ENCODE measurements at places on chromosomes 16 and 17.

DNA sequence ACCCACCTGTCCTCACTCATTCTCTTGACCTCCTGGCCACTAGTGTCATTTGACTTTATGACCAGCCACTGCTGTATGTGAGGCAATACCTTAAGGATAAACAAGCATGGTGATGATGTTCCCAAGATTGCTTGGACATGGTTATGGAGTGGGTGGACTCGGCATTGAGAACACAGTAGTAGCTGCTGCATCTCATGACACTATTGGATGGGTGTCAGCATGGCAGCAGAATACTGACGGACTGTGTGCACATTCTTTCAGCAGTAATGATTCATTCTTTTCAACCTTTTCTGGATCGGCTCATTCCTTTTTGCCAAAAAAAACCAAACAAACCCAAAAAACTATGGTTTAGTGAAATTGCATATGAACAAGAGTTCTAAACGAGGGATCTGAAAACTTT, 13.5 kb downstream of the SPECC1 start:
- DNase-seq: no peak

DNA sequence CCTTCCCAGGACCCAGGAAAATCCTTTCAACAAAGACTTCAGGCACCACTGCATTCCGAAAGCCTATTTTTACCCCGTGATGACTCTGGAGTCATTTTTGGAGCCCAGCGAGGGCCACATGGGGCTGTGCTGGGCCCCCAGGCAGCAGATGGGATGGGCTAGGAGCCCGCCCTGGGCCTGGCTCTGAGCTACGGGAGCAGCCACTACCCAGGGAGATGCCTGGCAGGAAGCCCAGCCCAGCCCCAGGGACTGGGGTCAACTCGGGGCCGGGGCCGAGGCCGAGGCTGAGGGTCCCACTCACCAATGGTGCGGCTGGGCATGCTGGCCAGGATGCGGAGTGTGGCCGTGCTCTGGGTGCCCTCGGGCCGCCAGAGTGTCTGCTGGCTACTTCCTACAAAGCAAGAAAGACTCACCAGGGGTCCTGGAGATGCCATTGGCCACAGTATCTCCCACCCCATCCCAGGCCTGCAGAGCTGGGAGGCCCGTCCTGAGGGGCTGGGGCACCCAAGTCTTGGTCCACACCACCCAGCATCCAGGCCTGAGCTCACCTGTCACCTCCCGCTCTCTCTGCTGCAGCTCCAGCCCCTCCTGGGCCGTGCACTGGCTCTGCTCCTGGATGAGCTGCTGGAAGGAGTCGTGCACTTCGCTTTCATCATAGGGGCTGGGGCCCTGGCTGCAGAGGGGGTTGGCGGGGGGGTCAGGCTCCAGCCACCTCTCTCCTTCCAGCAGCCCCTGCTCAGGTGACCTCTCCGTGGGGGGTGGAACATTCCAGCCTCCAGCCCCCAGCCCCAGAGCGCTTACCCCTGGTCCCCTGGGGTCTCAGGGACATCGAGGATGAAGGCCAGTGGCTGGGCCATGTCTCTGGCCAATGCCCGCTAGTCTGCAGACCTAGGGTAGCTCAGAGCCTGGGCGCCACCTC, 2.3 kb downstream of the TMC6 start:
- DNase-seq: no peak

DNA sequence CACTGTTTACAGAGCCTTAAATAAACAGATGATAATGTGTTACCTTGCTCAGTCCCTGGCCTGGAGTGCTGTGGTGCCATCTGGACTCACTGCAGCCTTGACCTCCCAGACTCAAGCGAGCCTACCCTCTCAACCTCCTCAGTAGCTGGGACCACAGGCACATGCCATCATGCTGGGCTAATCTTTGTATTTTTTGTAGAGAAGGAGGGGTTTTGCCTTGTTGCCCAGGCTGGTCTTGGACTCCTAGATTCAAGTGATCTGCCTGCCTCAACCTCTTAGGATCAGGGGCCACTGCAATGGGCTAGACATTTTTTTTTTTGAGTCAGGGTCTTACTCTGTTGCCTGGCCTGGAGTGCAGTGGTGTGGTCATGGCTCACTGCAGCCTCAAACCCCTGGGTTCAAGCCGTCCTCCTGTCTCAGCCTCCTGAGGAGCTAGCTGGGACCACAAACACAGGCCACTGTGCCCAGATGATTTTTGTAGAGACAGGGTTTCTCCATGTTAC, 5.0 kb upstream of the NAGLU start:
- DNase-seq: no peak

DNA sequence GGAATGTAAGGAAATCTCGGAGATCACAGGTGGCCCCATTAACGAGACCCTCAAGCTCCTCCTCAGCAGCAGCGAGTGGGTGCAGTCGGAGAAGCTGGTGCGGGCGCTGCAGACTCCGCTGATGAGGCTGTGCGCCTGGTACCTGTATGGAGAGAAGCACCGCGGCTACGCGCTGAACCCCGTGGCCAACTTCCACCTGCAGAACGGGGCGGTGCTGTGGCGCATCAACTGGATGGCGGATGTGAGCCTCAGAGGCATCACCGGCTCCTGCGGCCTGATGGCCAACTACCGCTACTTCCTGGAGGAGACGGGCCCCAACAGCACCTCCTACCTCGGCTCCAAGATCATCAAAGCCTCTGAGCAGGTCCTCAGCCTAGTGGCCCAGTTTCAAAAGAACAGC, 16.2 kb downstream of the MLYCD start:
- no peak for DNase-seq

DNA sequence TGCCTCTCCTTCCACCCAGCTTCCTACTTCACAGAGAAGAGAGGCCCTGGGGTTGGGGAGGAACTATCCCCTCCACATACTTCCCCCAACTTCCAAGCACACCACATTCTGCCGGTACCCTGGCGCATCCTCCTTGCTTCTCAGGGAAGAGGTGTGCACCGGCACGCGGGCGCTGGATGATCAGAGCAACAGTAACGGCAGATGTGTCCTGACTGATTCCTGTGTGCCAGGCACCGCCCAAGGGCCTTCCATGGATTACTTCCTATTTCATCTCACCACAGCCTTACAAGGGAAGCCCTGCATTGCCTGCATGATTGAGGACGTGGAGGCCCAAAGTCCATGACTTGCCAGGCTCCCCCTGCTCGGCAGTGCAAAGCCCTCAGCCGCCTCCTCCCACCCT, 21.1 kb upstream of the MLKL start:
- DNase-seq: no peak

DNA sequence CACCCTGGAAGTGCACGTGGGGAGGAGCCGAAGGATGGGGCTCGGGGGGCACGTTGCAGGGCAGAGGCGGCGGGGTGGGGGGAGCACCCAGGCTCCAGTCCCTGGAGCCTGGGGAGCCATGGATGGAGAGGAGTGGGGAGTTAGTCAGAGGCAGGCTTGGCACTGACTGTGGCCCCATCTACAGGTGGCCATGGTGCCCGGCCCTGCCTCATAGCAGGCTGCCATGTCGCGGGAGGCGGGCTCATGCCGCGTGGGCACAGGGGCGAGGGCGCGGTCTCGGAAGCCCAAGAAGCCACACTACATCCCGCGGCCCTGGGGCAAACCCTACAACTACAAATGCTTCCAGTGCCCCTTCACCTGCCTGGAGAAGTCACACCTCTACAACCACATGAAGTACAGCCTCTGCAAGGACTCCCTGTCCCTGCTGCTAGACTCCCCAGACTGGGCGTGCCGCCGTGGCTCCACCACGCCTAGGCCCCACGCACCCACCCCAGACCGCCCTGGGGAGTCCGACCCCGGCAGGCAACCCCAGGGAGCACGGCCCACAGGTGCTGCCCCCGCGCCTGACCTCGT, 3.0 kb downstream of the PRR35 start:
- DNase-seq: no peak

- no peak for DNase-seq
Measured at GRCh38 chr16:19481296-19481695, 40.6 kb downstream of the GDE1 start.

GRCh38 chr17:7889166-7889955, 772 bp downstream of the CHD3 start:
- DNase-seq: no peak

GRCh38 chr16:87295259-87295658, 21.9 kb downstream of the C16orf95 start:
- peak; percentile 74 for DNase-seq

DNA sequence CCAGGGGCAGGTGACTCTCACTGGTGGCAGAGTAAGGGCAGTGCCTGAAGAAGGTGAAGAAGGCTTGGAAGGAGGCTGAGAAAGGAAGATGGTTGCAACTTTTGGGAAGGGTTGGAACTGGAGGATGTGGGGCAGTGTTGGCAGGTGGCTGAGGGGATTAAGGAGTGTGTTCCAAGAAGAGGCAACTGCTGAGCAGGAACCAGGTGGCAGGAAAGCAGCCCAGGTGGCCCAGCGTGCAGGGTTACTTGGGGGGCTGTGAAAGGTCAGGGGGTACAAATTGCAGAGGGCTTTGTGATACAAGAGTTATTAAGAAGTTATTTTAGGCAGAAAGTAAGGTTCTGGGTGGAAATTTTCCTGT, 28.6 kb downstream of the WSCD1 start:
- no peak for DNase-seq

DNA sequence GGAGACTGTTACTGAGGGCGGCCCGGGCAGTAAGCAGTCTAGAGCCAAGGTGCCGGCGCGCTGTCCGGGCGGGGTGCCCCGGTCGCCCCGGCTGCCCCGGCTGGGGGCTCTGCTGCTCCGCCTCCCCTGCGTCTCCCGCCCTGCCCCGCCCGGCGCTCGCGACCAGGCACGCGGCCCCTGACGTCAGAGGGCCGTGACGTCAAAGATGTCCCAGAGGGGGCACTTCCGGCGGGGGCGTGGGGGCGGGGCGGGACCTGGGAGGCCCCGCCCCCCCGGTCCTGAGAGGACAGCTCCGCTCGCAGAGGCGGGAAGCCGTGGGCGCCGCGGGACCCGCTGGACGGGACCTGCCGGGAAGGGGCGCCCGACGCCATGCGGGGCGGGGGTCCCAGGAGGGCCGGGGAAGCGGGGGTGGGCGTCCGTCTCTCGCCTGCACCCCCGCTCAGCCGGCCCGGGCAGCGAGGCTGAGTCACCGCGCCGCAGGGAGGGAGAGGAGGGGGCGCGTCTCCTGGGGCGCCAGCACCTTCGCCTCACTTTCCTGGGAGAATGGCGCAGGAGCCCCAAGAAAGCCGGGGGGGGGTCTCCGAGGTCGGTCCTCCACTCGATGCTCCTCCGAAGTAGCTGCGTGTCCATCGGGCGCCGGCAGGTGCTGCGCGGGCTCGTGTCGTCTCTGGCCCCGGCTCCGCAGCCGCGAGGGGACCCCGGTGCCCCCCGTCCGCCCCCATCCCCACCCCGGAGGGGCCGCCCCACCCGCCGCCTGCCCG, 4.4 kb upstream of the HIC1 start:
- DNase-seq: peak; percentile 57

DNA sequence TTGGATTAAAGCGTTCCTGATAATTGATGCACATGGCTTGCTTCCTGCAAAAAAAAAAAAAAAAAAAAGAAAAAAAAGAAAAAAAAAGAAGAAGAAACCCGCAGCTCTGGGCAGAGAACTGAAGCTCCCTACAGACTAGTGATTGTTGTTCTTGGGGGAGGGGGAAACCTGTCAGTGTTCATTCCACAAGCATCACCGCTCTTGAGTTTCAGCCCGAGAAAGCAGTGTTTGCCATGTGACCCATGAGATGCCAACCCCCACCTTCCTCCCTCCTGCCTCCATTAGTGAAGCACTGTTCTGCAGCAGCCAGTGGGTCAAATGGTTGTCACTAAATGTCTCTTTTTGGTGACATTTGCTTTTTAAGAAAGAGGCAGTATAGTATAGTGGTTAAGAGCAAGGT, 1.7 kb downstream of the USP43 start:
- DNase-seq: no peak

DNA sequence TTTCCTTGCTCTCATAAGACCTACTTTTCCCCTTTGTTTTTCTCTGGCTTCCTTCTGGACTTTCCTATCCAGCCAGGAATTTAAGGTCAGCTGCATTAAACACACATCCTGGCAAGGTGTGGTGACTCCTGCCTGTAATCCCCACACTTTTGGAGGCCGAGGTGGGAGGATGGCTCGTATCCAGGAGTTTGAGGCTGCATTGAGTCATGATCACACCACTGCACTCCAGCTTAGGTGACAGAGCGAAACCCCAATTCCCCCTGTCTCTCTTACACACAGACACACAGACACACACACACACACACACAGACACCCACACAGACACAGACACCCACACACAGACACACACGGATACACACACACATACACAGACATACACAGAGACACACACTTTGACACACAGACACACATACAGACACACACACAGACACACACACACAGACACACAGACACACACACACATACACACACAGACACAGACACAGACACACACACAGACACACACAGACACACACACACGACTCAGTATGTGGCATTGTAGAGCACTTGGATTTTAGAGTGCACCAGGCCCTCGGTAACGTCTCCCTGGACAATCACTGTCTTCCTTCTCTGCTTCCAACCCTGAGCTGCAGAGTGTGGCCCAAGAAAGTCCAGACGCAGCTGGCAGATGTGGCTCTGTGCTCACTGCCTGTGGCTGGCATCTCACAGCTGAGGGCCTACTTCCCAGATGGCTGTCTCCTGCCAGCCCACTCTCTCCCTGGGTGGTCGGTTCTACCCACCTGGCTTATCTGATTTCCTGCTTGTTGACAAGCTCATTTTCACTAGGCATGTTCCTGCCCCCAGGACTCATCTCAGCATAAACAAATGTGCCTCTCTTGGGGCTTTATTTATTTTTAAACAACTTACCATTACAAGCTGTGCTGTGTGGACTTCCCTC, 39.0 kb downstream of the NLRP1 start:
- no peak for DNase-seq

DNA sequence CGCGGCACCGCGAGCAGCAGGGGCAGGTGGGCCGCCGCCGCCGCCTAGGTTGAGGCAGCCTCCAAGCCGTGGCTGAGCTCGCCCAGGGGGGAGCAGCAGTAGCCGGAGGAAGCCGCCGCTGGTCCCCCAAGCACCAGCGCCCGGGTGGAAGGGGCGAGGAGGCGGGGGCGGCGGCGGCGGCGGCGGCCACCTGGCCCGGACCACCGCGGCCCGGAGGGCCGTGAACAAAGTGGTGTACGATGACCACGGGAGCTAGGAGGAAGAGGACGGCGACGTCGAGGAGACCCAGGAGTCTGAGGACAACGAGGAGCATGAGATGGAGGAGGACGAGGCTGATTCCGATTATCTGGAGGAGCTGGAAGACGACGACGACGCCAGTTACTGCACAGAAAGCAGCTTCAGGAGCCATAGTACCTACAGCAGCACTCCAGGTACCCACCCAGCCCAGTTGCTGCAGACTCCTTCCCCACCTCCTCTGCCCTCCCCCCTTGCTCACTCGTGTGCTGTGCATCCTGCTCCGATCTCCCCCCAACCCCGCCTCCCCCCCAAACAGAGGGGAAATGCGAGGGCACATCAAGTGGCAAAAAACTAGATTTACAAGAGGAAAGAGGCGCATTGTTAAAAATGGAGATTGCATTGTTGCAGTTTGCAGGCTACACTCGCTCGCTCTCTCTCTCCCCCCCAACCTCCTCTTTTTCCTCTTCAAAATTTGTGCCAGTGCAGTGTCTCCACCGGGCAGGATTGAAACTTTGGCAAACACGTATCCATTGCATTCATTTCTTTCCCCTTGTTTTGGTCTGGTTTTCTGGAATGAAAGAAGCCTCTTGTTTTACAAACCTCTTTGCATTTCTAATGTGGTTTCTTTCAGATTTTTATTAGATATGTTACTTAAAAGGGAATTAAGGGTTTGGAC, 41.8 kb upstream of the AMZ2 start:
- no peak for DNase-seq

Measured in Jurkat, Clone E6-1 (cell line).